Thoracic aorta (tissue), 2 donors: ENCODE measurements at places on chromosomes 7 and 10. TPM values are rescaled to one million over a fixed set of nuclear protein-coding genes. Genes with fewer than 3 reads are reported as not detected.

GRCh38 chr7:123343611-123344010 is 143.8 kb upstream of the SLC13A1 start:
- DNase-seq = no peak

ADAM22 gene
- total RNA-seq = 5.4 TPM

DNA sequence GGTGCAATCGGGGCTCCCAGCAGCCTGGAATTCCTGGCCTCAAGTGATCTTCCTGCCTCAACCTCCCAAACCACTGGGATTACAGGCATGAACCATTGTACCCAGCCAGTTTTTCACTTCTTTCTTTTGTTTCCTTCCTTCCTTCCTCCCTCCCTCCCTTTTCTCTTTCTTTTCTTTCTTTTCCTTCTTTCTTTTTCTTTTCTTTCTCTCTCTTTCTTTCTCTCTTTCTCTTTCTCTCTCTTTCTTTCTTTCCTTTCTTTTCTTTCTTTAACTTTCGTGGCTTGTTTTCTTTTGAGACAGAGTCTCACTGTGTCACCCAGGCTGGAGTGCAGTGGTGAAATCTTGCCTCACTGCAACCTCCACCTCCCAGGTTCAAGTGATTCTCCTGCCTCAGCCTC is 12.3 kb downstream of the ORAI2 start:
- DNase-seq = no peak

DNA sequence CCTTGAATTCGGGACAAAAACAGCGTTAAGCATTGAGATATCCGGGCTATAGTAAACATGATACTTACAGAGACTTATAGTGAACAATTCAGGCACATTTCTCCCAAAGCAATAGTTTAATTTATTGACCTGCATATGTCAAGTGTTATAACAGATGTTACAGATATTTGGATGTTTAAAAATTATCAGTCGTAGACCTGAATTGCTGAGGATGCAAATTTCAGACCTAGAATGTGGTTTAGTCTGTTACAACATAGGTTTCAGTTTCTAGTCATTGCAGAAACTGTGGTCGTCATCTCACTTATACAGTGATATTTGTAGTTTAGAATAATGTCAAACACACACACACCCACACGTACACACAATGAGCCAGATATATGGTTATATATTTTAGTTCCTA is 85.2 kb downstream of the VTI1A start:
- DNase-seq = no peak

DNA sequence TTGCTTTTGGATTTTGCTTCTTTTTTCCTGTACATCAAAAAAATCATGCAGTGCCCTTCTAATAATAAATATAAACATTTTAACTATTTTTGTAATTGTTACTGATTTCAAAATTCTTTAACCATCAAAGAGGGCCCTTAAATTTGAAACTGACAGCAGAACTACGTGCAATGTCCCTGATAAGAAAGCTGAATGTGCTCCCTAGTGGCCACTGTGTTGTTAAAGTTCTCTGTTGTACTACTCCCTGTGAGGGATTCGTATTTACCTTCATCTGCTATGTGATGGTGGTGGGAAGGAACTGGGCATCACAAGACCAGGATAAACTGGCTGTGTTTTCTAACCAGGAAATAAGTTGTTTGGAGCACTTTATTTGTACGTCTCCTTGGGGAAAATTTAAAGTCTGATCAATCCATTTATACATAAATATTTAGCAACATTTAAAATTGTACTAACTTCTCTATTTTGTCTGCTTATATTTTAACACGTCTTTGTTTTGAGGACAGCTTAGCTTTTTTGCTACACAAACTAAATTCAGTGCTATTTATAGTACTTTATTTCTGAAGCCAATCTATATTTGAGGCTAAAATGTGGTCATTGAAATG is 322.4 kb downstream of the HGF start:
- DNase-seq = no peak

FRMD4A gene
- 81.0 TPM for total RNA-seq

GRCh38 chr10:71719042-71719441 is 536 bp downstream of the C10orf105 start:
- no peak for DNase-seq

ERV3-1 gene
- 21.8 TPM for total RNA-seq

DNA sequence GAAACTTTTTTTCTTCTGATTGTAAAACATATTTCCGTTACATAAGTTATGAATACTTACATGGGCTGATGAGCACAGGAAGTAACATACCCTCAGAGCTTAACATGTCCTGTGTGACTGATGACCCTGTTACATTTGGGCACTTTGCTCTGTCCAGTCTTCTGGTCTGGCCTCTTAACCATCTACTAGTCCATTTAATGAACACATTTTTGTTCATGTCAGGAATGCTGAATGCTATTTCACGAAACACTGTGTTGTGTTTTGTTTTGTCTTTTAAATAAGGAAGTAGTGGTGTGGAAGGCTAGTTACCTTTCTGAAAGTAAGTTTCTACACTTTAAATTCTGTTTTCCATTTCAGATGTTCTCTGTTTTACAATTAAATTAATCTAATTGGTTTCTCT is 77.7 kb downstream of the RBM33 start:
- DNase-seq = no peak

GALNT11 gene
- total RNA-seq = 30.1 TPM

DNA sequence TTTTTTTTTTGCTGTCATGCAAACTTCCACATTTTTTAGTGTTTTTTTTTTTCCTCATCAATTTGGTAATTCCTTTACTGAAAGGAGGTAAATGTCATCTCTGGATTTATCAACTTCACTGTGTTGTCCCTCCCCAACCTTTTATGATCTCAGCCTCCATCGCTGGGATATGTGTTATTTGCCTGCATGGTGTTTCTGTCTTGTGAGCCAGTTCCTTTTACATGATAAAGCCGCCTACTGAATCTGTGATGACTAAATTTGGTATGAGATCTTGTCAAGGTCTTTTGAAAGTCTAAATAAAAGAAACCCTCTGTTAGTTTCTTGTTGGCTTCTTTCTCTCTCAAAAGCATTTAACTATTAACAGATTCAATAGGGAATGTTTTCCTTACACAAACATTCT is 39.3 kb downstream of the TAS2R41 start:
- no peak for DNase-seq

ATG9B gene
- total RNA-seq = not detected

- no peak for DNase-seq
Measured at GRCh38 chr10:114399576-114399975, 4.7 kb downstream of the AFAP1L2 start.

DNA sequence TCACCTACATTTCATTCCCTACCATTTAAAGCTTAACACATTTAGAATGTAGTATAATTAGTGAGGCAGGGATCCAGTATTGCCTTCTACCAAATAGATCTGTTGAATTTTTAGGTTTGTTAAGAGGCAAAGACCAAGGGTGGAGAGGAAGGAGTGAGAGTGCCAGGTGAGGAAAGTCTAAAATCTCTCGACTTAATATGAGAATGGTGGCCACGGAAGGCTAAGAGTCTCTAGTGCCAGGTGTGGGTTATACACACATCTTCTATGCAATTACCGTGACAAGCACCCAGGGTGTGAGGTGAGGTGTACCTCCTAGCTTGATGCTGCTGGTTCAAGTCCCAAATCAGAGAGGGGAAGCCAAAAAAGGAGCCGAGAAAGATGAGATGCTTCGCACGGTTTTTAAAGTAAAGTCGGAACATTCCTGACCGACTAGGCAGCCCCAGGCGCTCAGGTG is 439 bp downstream of the IQUB start:
- DNase-seq = no peak

- DNase-seq = no peak
Measured at GRCh38 chr7:128120976-128121490, 89.8 kb upstream of the LRRC4 start.

DNA sequence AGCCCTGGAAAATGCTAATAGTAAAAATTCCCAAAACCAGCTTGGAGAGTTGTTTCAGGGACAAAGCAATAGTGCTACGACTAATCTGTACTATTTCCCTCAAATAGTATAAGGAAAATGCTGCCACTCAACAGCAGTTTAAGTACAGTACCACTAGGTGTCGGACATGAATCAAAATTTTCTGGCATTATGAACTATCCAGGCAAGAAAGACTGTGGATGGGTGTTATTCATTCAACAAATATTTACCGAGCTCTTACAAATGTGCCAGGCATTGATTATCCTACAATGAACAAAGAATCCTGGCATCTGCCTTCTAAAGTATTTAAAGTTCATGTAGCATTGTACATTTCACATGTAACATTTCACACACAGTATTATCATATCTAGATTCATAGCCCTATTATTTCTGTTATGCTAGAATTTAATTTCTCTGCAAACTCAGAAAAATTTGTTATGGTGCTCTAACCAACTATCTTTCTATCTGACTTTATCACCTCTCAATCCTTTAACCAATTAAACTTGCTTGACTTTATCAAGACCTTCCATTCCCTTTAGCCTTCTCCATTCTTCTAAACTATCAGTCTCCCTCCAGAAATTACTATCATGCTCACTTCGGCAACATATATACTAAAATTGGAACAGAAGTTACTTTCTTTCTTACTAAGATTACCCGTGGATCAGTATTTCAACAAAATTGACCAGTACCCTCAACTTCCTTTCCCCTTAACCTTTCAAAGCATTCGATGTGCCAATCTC is 80.6 kb downstream of the ARHGAP21 start:
- no peak for DNase-seq

GRCh38 chr7:115822380-115822779 is 208.2 kb downstream of the TFEC start:
- no peak for DNase-seq

DNA sequence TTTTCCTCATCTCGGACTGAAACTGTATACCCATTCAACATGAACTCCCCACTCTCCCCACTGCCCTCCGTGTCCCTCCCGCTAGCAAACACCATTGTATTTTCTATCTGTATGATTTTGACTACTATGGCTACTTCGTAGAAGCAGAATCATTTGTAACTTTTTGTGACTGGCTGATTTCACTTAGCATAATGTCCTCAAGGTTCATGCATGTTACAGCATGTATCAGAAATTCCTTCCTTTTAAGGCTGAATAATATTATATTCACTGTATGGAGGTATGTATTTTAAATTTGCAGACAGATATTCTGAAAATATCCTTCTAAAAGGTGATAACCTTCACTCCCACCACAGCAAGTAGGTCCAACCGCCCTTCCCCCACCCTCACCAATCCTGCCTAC is 42.9 kb upstream of the MMD2 start:
- no peak for DNase-seq

- DNase-seq = peak; percentile 36
Measured at GRCh38 chr7:1646957-1647891, 22.9 kb upstream of the ELFN1 start.

TMEM229A gene
- not detected for total RNA-seq

DNA sequence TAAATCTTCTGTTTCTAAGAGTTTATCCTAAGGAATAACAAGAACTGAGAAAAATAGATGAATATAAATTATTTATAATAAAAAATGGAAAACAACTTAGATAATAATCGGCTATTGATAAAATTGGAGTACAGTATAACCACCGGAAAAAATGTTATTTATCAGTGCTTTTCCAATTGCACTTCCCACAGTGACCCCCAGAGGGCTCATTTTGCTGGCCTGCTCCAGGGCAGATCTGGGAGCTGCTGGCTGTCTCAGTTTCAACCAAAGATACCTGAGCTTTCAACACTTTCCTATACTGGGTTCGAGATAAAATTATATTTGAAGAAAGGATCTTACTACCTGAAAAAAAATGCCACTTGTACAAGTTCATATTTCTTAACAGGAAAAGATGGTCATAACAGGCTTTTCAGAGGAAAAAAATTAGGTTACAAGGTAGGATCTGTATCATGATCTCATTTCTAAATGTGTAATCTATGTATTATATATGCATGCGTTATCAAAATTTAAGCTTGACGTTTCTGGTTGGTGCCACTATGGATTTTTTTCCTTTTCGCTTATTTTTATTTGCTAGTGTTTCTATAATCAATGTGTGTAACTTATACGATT is 165.7 kb downstream of the NPSR1 start:
- DNase-seq = no peak

PSMG3 gene
- total RNA-seq = 30.9 TPM

DNA sequence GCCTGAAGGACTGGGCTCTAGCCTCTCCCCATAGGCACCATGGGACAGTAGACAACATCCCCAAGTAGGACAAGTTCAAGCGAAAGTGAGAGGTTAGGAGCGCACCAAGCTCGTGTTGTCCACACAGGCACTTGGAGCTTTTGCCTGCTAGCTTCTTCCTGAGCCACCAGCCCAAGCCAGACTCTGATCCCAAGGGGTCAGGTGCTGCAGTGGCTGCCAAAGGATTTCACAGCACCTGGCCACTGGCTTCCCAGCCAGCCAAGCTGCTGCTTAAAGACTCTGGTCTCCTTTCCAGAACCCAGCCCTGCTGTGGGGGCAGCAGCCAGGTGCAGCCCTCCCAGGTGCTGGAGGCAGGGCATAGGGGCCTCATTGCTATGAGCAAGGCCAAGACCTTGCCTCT is 33.0 kb upstream of the UNC5B start:
- DNase-seq = no peak

DNA sequence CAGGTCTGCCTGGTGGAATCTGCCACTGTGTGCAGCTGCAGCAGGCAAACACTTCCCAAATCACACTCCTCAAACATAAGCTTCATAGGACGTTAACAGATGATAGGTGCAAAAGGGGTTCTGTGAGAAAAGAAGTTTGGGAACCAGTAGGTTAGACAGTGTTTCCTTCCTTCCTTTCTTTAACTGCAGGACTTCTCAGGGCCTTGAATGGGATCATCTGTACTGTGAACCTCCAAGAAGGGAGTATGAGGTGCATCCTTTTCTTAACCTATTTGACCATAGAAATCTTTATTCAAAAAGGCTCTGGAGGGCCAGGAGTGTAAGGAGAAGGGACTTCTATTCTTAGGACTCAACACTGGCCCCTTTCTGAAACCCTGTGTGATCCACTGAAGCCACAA is 33.0 kb downstream of the CAMK2B start:
- no peak for DNase-seq

- DNase-seq = no peak
Measured at GRCh38 chr10:102718220-102718619, 3.8 kb downstream of the SFXN2 start.

GRCh38 chr10:48296576-48297098 is 9.8 kb upstream of the MAPK8 start:
- DNase-seq = no peak

HABP2 gene
- total RNA-seq = not detected

DNA sequence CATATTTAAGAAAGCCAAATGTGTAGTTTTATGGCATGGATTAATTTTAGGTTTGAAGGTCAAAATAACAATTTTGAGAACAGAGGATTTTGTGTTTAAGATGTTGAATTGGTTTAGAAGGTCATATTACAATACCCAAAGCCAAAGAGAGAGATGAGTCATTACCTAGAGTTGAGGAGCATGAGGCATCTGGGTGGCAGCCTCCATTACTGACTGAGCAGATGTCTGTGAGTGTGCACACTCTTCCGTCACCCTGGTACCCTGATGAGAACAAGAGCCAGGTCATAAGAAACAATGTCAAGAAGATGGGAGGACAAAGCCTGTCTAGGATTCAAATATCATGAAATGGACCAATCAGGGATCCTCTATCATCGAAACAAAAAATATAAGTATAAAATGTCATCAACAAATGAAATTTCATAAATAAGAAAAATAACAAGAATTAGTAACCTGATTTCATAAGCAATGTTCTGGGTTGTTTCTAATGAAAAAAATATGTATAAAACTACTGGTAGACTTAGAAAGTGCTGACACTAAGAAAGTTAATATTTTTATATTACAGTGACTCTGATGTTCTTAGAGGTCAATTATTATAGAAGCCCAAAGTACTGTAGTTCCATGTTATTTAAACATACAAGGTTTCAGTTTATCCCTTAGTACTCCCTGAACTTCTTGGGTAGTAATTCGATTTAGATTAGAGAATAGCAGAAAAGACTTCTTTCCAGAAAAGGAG is 20.0 kb downstream of the CUBN start:
- DNase-seq = no peak

GRCh38 chr10:35635576-35635975 is 6.5 kb downstream of the FZD8 start:
- DNase-seq = no peak

HTRA1 gene
- total RNA-seq = 473 TPM
